ENCODE measurements at places on chromosomes 11 and 22.
A peak's percentile ranks its signal among the peaks of the same experiment; 100 is the strongest.

DNA sequence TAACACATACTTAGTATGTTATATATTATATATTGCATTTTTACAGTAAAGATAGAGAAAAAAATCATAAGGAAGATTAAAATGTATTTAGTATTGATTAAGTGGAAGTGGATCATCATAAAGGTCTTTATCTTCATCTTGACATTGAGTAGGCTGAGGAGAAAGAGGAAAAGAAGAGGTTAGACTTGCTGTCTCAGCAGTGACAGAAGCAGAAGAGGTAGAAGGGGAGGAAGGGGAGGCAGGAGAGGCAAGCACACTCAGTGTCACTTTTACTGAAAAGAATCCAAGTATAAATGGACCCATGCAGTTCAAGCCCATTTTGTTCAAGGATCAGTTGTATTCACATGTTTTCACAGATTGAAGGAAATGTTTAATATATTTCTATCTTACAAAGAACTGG, 69.7 kb downstream of the GAB2 start:
- no peak for DNase-seq

- no peak for DNase-seq
Measured at GRCh38 chr22:44575381-44576268, 77.6 kb upstream of the RTL6 start.

GRCh38 chr11:42175203-42175602, 715.8 kb upstream of the LRRC4C start:
- DNase-seq, result no peak

DNA sequence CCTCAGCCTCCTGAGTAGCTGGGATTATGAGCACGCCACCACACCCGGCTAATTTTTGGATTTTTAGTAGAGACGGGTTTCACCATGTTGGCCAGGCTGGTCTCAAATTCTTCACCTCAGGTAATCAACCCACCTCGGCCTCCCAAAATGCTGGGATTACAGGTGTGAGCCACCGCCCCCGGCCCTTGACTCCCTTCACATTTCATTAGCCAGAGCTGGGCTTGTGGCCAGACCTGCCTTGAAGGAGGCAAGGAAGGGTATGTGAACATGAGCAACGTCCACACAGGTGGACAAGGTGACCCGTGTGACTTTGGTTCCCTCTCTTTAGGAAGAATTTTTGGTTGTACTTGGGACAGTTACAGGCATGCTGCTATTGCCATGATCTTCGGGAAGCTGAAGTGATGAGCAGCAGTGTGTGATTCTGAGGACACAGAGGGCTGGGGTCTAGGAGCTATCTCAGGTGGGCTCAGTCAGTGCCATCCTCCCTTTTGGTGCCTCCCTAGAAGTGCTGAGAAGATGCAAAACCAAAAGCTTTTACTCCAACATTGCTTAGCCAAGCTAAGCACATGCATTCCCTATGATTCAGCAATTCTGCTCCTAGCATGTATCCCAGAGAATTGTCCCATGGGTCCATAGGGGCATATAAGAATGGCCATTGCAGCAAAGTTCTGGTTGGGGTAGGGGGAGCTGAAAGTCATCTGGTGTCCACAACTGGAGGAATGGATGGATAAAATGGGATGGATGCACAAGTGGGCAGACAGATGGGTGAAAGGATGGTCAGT, 6.1 kb downstream of the AP5B1 start:
- DNase-seq, result no peak

DNA sequence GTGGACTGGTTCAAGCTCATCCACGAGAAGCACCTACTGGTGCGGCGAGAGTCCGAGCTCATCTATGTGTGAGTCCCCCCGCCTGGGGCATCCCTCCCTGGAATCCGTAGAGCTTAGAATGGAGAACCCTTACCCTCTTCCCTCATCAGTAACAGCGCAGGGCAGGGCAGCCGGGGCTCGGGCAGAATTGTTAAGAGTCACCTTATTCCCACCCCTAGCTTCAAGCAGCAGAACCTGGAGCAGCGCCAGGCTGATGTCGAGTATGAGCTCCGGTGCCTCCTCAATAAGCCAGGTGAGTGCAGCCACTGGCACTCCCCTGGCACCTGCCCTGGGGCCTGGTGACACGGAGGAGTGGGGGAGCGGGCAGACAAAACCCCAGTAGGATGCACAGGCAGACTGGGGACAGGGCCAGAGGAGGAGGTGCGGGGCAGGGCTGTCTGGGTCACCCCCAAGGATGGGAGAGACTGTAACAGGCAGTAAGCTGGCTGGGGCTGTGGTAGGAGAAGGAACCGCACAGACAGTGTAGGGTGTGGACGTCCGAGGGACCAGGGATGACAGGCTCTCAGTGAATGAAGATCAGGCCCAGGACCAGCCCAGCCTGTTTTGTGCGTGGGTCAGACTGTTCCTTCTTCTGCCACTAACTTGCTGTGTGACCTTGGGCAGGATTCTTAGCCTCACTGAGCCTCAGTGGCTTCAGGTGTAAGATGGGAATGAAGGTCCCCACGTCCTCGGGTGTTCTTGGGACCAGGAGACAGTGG, 20.4 kb downstream of the C22orf23 start:
- DNase-seq, result no peak

DNA sequence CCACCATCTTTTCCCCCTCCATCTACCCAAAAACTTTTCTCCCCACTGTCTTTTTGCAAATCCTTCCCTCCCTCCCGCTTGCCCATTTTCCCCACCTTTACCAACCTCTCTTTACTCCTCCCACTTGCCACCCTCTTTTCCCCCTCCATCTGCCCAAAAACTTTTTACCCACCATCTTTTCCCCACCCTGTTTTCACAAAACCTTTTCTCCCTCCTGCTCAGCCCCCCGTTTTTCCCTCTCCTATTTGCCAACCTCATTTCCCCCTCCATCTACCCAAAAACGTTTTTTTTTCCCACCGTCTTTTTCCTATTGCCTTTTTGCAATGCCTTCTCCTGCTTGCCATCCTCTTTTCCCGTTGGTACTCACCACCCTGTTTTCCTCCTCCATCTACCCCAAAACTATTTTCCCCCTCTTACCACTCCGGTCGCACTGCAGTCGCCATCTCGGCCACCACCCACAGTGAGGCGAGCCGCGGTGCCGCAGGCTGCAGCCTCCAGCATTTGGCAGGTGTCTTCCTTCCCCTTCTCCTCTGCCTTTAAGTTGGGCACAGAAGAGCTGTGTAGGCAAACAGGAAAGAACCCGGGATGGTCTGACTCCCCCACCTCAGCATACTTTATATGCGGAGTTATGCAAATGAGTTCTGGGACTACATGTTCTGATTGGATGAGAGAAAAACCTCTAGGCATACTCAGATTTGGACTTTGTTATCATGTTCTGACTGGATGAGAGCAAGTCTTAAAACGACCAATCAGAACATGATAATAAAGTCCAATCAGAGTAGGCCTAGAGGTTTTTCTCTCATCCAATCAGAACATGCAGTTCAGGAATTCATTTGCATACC, 121.2 kb upstream of the VPREB1 start:
- DNase-seq, result no peak

DNA sequence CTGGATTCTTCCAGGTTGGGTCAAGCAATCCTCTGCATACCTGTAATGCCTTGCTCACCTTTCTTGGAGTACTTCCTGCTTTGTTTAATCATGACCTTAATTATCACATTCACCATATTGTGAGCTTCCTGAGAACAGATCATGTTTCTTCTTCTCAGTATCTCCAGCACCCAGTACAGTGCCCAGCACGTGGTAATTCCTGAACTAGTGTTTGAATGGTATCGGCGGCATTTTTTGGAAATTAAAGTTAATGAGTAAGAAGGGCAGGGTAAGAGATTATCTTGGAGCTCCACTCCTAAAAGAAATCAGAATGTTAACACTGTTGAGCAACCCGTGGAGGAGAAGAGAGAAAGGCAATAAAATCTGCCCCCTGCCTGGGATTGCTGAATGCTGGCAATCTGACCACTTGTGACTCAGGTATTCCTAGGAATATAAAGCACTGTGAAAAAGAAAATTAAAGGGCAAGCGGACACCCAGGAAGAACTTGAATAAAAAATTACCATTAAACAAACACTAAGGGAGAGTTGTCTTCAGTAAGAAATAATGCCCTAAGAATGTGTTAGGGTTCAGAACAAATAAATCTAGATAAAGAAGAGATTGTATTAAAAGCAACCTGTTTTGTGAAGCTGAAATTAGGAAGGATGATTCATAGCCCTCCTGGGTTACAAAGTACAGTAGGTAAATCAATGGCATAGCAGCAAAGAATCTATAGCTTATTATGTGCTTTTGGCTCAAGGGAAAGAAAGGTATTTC, 92.9 kb downstream of the PDHX start:
- DNase-seq, result no peak

- peak; percentile 19 for DNase-seq
Measured at GRCh38 chr22:40533712-40534378, 102.7 kb downstream of the MRTFA start.

GRCh38 chr11:70883973-70884623, 368.3 kb downstream of the SHANK2 start:
- no peak for DNase-seq

DNA sequence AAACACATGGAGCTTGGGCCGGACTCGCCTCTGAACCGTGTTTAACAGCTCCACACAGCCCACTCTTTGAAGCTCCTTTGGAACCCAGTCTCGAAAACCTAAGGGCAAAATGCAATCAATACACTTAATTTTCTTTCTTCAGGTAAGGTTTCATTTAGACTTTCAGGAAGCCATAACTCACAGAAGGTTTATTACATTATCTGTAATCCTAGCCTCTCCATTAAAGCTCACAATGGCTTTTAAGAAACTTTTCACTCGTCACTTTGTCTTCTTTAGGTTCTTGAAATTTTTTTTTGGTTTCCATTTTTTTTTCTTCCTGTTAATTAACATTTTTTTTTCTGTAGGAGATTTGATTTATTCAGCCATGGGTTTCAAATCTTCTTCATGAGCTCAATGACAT, 91.3 kb downstream of the ARL14EP start:
- DNase-seq, result no peak

- DNase-seq, result no peak
Measured at GRCh38 chr22:30128511-30128910, 48.2 kb downstream of the HORMAD2 start.

DNA sequence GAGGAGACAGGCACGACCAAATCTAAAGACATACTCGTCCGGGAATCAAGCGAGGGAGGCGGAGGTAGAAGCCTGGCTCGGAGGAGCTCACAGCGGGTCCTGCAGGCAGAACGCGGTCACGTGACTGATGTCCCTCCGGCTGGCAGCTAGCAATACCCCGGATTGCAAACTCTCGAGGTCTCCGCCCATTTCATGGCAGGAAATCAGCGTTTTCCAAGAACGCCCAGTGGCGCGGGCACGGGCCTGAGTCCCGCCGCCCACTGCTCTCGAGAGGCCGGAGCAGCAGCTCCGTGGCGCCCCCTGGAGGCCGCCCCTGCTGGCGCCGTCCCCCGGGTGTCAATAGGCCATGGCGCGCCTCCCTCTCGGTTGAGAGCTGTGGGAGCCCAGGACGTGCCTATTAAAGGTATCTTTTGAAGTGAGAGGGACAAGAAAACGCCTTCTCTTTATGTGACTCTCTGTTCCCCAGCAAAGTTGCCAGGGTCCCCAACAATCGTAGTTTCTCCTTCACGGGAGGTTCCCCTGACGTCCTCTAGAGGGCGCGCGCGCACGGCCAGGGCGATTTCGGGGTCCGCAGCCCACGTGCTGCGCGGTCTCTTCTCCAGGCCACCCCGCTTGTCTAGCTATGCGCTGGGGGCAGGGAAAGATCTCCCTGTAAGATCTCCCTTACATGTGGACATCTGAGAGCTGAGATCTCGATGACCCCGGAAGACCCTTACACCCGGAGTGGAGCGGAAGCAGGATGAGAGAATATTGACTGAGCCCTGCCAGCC, 37.3 kb upstream of the RBFOX2 start:
- DNase-seq, result peak; percentile 33

DNA sequence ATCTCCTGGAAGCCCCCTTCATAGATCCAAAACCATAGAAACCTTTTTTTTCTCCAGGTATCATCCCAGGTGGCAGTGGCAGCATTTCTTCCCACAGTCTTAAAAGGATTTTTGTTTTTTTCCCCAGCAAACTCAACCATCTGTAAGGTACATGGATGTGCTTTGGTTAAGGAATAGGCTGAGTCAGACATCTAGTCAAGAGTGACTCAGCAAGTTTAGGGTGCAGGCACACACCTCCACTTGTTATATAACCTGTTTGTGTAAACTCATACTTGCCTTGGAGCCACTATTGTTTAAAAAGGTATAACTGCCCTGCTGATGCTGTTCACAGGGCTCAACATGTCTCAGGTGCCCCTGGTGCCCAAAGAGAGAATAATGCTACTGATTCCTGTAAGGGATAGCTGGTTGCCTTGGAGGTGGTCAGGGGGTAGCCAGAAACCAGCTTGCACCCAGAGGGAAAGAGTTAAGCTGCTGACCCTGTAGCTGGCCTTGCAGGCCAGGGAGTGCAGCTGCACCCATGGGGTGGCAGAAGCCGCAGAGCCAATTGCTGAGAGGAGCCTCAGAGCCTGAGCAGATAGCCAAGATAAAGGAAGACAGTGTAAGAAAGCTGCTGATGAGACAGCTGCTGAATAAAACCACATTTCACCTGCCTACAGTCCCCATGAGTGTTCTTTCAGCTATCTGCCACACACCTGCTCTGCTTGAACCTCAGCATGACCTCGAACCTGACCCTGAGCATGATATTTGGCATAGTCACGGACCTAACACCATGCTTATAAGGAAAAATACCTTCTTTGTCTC, 1726.1 kb upstream of the RAG2 start:
- DNase-seq, result no peak

DNA sequence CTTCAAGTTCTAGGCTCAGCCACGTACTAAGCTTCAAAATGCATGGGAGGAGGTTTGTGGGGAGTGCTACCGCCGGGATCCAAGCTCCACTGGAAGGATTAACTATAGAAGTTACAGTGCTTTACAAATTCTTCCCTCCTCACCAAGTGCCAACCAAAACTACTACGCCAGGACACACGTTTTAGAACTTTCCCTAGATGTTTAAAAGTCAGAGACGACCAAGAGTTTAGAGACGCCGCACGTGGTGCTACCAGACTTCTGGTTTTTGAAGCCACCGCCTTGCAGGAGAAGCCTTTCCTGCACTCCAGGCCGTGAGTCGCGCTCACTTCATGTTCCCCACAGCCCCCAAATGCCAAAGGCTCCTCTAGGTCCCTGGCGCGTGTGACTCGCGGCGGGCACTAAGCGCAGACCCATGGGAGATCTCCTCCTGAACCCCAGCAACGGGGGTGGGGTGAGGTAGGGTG, 734 bp downstream of the SNU13 start:
- DNase-seq, result no peak

DNA sequence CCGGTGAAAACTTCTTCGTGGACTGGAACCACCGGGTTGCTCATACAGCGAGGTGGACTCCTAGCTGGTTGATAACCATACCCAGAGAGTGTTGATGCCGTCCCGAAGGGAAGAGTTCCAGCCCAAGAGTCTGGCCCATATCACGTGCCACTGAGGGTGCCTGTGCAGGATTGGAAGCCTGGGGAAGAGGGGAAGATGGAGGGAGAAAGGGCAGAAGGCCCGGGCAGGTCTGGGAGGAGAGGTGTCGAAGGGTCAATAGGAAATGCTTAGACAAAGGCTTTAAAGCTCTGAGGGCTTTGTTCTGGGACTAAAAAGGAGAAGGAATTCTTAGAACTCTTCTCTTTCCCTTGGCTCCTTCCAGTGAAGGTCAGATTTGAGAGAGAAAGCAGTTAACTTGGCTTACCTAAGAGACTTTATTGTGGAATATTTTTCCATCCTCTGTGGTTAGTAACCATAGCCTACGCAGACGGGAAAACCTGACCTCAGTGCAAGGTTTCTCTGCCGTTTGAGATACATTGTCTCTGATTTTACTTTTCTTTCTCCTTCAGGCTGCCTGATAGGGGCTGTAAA, 70.5 kb downstream of the JAM3 start:
- no peak for DNase-seq

- no peak for DNase-seq
Measured at GRCh38 chr11:114260483-114260882, 35.7 kb upstream of the NNMT start.
